ENCODE measurements at places on chromosomes 5 and 9.
A peak's percentile ranks its signal among the peaks of the same experiment; 100 is the strongest.

- DNase-seq, result peak; percentile 70
Measured at GRCh38 chr9:35813434-35814105, 1.3 kb downstream of the HINT2 start.

- DNase-seq, result peak; percentile 62
Measured at GRCh38 chr5:180860273-180860886, 696 bp downstream of the ZFP62 start.

GRCh38 chr9:97640325-97640724, 6.7 kb downstream of the NCBP1 start:
- no peak for DNase-seq

GRCh38 chr5:11012295-11012694, 251.3 kb upstream of the DAP start:
- no peak for DNase-seq

DNA sequence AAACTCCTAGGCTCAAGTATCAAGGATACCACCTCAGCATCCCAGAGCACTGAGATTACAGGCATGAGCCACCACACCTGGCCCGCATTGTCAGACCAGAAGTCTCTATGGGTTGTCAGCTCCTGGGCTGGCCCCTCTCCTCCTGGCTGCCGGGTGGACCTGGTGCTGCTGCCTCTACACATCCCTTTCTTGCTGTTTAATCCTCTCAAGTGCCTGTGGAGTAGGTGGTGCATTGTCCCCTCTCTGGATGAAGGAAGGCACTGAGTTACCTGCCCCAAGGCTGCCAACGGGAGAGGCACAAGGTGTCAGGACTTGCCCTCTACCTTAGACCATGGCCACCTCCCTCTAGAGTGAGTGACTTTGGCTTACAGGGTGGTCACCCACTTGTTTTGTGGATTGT, 37.4 kb downstream of the PHF2 start:
- DNase-seq, result no peak

DNA sequence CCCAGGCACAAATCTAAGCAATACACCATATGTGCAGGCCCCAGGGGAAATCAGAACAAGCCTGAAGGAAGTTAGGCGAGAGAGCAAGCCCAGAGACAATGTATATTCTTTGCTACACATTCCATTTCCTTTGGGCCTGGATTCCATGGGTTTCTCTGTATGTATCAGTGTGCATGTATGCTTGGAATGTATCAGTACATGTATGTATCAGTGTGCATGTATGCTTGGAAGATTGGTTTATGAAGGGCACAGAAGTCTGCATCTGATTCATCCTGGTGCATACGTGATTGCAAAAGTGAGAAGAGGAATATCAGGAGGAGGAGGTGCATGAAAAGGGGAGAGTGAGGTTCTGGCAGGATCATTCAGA, 232.6 kb upstream of the ANKRD55 start:
- no peak for DNase-seq

GRCh38 chr9:5652821-5653220, 23.9 kb downstream of the RIC1 start:
- no peak for DNase-seq

DNA sequence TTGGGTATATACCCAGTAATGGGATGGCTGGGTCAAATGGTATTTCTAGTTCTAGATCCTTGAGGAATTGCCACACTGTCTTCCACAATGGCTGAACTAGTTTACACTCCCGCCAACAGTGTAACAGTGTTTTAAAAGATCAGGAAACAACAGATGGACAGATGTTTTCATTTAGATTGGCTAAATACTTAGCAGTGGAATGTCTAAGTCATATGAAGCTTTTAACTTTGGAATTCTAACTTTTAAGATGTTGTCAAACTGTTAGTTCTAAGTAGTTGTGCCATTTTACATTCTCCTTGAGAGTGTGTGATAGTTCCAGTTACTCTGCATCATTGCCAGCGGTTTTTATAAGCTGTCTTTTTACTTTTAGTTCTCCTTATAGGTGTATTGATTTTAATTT, 688.8 kb downstream of the SEMA5A start:
- DNase-seq, result no peak

DNA sequence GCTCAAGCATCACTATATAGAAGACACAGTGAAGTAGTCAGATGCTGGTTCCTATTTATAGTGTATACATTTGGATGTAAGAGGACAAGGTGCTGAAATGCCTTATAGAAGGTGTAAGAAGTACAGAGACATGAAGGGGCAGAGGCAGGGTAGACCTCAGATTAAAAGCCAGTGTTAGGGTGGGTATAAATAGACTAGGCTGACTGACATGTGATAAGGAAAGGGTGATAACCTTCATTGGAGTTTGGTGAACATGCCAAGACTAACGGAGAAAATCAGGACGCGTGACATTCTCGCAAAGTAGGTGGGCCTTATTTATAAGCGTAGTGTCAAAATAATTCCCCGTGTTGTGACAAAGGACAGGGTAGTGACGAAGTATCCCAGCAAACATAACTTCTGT, 59.1 kb upstream of the HRH2 start:
- DNase-seq, result peak; percentile 12

GRCh38 chr5:143209881-143210395, 193.5 kb downstream of the NR3C1 start:
- DNase-seq, result no peak

- peak; percentile 60 for DNase-seq
Measured at GRCh38 chr9:129761293-129761900, 8.6 kb upstream of the PTGES start.

DNA sequence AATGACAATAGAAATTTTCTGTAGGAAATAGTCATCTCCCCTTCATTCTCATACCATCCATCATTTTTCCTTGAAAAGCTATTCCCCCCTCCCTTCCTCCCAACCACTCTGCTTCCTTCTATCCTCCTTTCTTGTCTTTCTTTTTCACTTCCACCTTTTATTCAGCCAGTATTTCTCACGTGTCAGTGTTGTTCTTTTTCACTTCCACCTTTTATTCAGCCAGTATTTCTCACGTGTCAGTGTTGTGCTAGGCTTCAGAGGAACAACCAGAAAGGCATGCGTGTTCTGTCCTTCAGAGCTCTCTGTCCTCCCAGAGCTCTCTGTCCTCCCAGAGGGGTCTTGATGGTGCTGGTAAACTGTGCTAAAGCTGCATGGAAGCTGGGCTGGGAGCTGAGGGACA, 419.6 kb downstream of the GADD45G start:
- no peak for DNase-seq

- DNase-seq, result no peak
Measured at GRCh38 chr5:103513701-103514100, 48.9 kb downstream of the NUDT12 start.

DNA sequence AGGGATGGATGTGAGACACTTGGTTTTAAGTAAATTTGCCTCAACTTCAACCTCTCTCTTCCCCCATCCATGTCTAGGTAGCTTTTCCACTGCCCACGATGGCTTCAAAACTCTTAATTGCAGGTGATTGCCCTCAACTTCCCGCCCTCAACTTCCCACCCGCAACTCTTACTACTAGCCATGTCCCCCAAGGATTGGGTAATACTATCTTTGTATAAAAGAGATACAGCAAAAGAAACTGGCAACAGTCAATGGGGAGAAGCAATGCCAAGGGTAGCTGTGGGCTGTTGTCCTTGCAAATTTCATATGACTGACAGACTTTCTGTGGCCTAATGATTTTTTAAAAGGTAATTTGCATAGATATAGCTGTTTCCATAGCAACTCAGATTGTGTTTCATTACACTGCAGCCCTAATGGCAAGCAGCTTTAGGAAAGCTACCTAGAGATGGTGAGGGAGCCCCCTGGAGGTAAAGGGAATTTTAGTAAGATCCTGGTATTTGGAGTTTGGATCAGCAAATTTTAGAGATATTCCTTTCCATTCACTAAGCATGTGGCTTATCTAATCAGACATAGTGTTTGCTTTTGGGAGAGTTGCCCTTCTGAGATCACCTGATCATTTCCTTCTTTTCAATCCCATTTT, 421.5 kb upstream of the DAP start:
- no peak for DNase-seq

- DNase-seq, result no peak
Measured at GRCh38 chr9:15032860-15033259, 122.6 kb upstream of the FREM1 start.

- no peak for DNase-seq
Measured at GRCh38 chr9:69229367-69229766, 55.3 kb downstream of the TJP2 start.

DNA sequence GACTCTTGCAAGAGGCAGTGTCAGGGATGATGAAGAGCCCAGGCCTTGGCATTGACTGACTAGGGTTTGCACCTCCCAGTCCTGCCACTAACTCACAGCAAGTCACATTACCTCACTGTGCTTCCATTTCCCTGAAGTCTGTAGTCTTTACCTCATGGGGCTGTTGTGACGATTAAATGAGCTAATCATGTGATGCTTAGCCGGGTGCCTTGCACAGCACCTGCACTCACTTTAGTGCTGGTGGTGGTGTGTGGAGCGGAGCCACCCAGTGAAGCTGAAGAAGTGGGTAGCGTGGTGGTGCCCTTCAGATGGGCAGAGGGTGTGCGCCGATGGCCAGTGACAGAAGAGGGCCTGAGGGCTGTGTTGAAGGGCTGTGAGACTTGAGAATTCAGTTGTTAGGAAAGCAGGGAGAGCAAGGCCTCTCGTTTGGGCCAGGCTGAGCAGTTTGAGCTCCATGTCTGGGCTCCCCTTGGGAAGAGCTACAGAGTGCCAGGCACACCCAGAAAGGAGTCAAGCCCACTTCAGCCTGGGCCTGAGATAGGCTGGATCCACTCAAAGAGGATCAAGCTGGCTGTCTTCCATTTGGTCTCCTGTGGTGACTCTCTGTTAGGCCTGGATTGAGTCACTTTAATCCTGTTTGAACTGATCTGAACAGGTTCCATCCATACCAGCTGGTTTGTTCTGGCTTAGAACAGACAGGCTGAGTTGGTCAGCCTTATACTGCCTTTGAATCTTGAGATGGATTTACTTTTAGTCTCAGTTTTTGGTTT, 42.5 kb downstream of the RALGPS1 start:
- DNase-seq, result peak; percentile 53

DNA sequence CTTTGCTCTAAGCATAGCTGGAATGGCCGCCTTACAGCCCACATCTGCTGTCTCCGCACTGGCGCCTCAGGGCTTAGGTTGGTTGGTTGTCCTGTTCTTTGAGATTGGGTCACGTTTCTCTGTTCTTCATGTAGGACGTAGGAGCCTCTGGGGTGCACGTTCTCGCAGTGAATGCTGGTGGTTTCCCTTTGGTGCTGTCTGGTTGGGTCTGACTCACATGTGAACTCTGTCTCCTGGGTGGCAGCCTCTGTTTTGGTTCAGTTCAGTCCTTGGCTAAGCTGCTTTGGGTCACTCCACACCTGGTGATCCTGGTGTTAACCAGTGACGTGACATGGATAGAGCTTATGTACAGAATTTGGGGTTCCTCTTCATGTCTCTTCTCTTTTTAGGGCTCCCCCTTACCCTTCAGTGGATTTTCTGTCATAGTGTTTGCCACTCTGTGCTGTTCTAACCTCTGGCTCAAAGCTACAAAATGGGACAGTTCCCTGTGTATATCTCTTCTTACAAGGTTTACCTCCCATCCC, 12.6 kb upstream of the LPCAT1 start:
- peak; percentile 59 for DNase-seq

- DNase-seq, result no peak
Measured at GRCh38 chr9:78525986-78526560, 229.1 kb downstream of the PSAT1 start.

- no peak for DNase-seq
Measured at GRCh38 chr5:18078157-18078556, 443.9 kb downstream of the TAF11L14 start.

GRCh38 chr5:147957901-147958300, 51.6 kb upstream of the C5orf46 start:
- DNase-seq, result no peak

GRCh38 chr9:95580812-95581761, 64.3 kb upstream of the PTCH1 start:
- peak; percentile 73 for DNase-seq

DNA sequence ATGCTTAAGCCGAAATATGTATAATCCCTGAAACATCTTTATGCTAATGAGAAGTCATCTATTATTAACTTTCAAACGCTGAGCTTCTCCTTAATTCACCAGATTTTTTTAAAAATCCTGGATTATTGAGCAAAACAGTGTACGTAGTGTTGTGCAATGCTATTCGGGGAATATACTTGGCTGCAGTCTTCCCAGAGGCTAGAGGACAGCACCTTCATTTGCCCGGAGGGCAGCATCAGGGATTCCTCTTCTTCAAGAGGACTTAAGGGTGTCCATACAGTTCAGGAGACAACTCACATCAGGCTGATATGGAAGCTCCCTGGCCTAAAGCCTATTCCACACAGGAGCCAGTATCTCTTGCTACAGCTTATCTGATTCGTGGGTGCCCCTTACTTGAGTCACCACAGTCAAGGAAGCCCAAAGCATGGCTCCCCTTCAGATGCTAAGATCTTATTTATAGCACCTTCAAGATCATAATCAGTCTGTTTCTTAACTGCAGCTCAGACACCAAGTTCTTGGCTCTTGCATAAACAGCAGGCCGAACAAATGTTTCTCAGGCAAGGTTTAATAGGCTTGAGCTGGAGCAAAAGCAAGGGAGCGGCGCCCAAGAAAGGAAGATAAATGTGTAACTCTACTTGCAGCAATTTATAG, 29.4 kb downstream of the NUTM2F start:
- no peak for DNase-seq

DNA sequence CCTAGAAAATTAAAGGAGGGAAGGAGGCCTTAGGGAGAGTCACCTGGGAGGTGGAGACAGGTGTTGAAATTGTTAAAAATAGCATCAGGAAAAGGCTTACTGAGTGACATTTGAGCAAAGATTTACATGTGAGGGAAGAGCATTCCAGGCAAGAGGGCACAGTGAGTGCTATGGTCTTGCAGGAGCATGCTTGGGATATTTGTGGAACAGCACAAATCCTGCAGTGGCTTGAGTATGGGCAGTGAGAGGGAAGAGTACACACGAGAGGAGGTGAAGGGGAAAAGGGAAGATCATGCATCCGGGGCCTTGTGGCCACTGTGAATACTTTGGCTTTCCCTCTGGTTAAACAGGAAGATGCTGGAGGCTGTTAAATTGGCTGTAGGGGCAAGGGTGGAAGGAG, 36.6 kb downstream of the ACER2 start:
- DNase-seq, result no peak

- peak; percentile 29 for DNase-seq
Measured at GRCh38 chr5:95788493-95788892, 34.0 kb downstream of the GLRX start.

DNA sequence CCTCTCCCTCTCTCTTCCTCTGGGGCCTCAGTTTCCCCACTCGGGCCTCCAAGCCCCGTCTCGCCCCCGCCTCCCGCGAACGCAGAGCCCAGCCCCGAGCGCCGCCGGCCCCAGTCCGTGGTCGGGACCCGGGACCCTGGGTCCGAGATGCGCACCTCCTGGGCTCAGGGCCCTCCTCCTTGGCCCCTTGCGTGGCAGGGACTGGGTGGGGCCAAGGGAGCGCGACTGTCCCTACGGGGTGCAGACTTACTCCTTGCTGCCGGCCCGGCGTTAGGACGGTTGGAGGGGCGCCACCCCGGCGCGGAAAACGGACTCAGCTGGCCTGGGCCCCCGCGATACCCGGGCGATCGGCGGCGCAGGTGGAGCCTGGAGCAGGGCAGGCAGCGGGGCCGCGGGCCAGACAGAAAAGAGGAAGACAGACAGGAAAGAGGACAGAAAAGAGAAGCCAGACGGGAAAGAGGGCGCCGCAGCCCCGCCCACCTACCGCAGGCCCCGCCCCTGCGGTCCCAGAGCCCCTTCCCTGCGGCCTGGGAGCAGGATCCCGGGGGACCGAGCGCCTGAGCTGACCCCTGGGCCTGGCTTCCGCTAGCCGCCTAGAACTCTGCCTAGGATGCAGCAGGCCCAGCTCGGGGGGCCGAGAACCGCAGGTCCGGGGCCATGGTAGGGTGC, at the start of gene GBGT1:
GBGT1 (minus strand) TSS at position 411 of the 669 bp plus-strand sequence. CDS start 1,502 bp downstream, outside the sequence.
- DNase-seq, result peak; percentile 86

Measured in islet precursor cell (in vitro differentiated cells).